NCI-H2227 treated with DMSO at 0.1 percent for 48 hours (cell line): ENCODE measurements at places on chromosomes 4 and X.

GRCh38 chrX:47634871-47635575, 5.3 kb upstream of the CFP start:
- DNase-seq = no peak

DNA sequence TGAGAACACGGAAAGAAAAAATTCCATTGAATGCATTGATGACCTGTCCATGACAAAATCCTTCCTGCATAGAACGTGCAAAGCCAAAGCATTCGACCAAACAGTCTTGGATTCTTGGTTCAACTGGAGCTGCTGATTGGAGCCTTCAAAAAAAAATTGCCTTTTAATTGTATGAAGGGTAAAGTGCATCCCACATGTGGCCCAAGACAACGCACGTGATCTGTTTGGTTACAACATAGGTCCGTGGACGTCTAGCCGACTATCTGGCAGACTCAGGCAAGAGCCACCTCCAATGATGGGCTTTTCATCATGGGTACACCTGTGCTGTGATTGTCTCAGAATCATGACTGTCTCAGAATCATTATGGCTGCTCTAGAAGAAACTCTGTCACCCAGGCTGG, 52.3 kb downstream of the SHOX start:
- DNase-seq = no peak

GRCh38 chrX:2395261-2395992, 105.3 kb downstream of the DHRSX start:
- no peak for DNase-seq

GRCh38 chrX:123172869-123173268, 11.2 kb upstream of the GRIA3 start:
- DNase-seq = no peak

DNA sequence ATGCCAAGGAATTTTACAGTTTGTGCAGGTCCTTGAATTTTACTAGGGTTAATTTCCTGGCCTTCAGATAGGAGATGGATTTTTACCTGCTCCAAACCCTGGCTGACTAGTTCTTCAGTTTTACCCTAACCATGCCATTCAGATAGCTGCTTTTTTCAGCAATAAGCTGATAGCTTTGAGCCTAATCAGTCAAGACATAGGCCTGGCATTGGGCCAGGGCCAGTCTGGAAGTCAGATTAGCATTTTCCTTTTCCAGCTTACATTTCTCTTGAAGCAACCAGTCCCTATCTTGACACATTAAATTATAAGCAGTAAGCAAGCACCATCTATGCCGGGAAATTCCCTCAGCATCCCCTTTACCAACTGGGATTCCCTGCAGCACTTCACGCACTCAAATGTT, 177.1 kb downstream of the ADGRA3 start:
- DNase-seq = no peak

DNA sequence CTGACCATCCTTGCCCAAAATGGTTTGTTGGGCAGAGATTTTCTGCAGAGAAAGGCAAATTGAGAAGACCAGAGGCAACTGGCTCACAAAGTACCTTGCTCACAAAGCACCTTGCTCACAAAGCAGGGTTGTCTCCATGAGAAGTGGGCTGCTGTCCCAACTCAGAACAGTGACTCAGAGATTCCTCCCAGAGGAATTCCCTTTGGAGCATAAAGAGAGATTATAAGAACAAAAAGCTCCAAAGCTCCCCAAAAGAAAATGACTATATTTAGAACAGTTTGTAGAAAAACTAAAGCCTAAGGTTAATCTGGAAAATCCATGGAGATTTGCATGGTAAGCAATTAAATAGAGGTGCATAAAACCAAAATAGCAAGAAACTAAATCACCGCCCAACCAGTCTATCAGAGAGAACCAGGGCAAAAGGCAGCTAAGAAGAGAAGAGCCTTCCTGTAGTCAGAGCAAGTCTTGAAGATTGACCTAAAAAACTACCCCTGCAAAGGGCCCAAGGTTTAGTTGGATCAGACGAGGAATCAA, 731.4 kb downstream of the FAT4 start:
- DNase-seq = no peak

DNA sequence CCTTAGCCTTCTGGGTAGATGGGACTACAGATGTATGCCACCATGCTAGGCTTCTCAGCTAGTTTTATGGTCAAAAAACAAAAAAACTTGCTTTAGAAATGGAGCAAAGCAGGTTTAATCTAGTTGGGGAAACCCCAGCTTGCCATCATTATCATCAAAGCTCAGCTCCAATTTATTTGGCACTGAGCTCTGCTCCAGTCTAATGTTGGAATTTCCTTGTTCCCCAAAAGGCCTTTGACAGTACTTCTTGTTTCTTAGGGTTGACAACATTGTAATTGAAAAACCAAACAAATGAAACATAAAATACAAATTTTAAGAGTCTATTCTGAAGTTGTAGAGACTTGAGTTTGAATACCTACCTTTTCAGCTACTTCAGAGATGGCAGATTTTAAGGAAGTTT, 48.0 kb downstream of the MRPL1 start:
- no peak for DNase-seq

DNA sequence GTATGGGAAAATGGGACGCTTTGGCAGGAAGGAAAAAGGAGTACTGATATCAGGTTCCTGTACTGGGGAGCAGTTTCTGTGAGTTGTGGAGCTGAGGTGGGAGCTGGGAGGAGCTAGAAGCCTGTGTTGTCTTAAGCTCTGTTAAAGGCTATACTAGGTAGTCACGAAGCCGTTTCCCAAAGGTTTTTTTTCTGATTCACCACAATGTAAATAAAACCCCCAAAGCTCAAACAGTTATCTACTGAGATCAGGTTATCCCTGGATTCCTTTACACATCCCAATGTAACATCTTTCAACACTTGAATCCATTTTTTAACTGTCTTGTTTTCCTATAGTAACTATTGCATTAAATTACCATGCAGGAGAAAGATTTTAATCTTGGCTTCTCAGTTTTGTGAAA, 297.4 kb upstream of the SFRP2 start:
- no peak for DNase-seq

DNA sequence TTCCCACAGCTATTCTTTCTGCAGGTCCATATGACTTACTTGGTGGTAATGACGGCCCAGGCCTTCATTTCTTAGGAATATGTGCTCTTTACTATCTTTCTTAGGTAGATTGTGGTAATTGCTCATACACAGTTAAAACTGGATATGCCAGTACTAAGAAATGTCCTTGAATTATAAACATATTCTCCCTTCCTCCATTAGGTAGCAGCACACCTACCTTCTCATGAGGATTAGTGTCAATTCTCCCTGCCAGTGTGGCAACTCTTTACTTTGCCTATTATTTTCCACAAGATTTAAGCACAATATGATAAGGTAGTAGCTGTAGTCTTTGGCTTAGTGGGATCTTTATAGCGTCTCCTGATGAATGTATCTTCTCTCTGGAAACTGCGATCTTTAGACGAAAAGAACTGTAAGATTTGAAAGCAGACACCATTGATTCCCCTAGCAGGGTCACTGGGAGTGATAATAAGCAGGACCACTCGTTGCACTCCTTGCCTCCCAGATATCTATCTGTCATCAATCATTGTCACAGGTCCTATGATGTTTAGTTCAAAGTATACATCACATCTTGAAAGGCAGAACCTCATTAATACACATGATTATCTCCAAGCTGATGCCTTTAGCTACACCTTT, 1240.7 kb downstream of the C4orf33 start:
- no peak for DNase-seq

DNA sequence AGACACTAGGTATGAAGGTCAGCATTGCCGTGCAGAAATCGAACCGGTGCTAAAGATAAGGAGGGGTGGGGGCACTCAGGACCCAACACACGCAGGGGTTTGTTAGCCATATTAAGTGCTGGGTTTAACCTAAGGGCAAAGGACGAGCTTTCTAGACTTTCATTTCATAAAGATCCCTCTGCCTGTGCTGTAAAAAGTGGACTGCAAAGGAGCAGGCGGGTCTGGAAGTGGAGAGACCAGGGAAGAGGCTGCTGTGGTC, 1.3 kb downstream of the CASP3 start:
- DNase-seq = no peak

GRCh38 chrX:24646745-24647182, 383 bp downstream of the PCYT1B start:
- peak; percentile 82 for DNase-seq

DNA sequence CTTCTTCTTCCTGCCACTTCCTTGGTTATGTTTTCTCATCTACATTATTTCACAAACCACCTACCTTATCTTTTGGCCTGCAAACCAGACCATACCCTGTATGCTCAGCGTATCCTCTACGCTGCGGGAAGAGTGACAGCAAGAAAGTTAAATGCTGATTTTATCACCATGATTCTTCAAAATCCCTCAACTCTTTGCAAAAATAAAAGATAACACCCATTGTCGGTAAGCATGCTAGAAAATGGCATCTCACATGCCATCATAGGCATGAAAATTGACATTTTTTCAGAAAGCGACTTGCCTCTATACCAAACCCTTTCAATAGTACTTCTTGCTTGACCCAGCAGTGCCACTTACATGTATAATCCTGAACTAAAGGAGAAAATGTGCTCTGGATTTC, 102.0 kb downstream of the HPGD start:
- DNase-seq = no peak

DNA sequence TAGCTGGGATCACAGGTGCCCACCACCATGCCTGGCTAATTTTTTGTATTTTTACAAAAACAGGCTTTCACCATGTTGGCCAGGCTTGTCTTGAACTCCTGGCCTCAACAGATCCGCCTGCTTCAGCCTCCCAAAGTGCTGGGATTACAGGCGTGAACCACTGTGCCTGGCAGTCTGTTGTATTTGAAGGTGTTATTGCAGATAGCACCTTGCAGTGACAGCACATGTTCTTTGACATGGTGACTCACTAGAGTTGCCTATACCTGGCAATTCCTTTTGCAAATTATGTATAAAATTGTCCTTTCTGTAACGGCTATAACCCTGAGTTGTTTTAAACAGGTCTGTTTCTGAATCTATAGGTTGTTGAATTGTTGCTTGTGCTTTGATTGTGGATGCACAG, 7.9 kb downstream of the OGT start:
- no peak for DNase-seq

DNA sequence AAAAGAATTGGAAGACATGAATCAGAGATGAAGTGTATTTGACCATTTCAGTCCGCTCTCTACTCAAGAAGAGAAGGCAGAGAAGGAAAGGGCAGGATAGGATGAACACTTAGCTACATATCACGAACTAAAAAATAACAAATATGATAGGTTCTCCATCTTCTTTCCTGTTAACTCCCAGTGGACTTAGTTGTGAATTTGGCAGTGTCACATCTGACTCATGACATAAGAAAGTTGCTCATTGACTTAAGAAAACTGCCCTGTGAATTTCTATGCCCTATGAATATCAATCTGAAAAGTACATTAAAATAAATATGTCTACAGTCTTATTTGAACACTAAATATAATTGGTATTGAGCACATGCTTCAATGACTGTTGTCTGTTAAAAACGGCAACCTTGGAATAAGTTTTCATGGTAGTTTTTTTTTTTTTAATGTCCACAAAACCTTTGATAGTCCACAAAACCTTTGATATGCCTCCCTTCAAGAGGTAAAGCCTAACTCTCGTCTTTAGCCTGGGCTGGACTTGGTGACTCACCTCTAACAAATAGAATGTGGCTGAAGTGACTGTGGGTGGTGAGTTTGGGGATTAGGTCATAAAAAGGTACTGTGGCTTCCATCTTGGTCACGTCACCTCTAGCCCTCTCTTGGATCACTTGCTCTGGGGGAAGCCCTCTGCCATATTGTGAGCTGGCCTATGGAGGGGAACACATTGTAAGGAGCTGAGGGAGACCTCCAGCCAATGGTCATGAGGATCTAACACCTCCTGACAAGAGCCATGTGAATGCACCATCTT, 184.7 kb upstream of the S100G start:
- no peak for DNase-seq

- DNase-seq = no peak
Measured at GRCh38 chr4:182729516-182729915, 187.7 kb downstream of the DCTD start.

GRCh38 chrX:80306007-80306406, 114.2 kb upstream of the TENT5D start:
- no peak for DNase-seq

DNA sequence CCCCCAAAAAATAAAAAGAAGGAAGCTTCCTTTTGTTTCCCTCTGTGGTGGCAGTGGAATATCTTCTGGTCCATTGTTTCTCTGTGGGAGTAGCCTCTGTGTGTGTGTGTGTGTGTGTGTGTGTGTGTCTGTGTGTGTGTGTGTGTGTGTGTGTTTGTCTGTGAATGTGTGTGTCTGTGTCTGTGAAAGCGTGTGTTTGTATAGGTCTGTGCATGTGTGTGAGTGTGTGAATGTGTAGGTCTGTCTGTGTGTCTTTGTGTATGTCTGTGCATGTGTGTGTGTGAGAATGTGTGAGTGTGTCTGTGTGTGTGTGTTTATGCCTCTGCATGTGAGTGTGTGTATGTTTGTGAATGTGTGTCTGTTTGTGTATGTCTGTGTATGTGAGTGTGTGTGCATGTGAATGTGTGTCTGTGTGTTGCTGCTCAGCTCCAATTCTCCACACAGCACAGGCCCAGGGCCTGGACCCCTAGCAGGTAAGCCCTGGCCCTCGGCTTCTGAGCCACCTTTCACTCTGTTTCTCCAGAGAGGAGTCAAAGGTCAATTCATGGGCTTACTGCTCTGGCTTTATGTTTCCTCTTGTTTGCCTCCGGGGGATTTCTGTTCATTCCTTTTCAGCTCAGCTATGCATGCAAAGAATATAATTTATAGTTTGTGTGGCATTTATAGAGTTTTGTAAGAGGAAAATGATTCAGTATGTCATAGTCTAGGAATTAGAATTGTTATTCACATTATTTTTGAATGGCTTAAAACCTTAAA, 89.8 kb downstream of the UCHL1 start:
- DNase-seq = no peak

DNA sequence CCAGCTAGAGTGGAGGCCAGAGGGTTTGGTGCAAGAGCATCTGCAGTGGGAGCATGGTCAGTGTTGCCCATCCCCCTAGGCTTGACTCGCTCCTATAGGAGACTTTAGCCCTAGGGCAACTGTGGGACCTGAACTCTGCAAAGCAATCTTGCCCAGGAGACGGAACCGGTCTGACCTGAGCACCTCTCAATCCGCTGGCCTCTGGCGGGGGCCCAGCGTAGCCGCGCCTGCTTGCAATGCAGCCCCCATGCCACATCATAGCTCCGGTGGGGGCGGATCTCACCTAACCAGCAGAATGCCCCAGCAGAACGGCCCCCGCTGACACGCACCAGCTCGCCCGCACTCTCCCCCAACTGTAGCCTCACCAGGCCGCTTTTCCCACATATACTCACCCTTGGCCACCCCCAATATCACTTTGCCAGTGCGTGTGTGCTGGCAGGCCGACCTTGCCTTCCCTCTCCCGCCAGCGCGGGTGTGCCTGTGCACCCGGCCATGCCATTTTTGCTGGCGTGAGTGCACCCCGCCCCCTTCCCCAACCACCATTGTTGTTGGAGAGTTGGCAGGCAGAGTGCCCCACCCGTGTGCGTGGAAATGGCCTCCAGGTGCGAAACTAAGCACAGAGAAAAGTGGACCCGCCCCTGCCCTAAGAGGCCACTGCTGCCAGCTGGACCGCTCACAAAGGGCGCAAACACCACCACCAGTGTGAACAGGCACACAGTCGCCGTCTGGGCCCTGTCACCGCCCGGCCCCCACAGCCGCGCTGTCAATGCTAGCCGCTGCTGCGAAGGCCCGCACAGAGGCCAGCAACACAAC, 5.8 kb downstream of the BEX4 start:
- no peak for DNase-seq

- DNase-seq = no peak
Measured at GRCh38 chrX:14050709-14051108, 21.0 kb upstream of the GEMIN8 start.
